ENCODE measurements at places on chromosomes 7 and 10.

GRCh38 chr10:103554488-103555324, 61.2 kb downstream of the NEURL1 start:
- peak; percentile 36 for DNase-seq

DNA sequence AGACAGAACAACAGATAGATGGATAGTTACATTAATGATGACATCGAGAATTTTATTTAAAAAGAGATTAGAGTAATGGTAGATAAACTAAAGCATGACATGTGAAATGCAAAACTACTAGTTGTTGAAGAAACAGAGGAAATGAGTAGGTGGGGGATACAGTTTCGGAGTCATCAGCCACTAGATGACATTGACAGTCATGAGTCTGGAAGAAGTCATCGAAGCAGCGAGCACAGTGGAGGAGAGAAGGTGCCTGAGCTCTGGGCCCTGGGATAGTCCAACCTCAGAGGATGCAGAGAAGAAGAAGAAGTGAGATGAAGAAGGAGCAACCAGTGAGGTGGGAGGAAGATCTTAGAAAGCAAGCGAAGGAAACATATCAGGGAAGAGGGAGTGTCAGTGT, 20.2 kb upstream of the SEC61A2 start:
- DNase-seq: no peak

DNA sequence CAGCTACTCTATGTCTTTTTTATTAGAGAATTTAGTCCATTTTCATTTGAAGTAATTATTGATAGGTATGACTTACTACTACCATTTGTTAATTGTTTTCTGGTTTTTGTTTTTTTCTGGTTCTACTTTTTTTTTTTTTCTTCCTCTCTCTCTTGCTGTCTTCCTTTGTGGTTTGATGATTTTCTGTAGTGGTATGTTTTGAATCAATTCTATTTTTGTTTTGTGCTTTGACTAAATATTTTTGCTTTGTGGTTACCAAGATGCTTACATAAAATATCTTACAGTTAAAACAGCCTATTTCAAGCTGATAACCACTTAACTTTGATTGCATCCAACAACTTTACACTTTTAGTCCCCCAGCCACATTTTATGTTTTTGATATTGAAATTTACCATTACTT, 3.3 kb upstream of the OR2F2 start:
- no peak for DNase-seq

DNA sequence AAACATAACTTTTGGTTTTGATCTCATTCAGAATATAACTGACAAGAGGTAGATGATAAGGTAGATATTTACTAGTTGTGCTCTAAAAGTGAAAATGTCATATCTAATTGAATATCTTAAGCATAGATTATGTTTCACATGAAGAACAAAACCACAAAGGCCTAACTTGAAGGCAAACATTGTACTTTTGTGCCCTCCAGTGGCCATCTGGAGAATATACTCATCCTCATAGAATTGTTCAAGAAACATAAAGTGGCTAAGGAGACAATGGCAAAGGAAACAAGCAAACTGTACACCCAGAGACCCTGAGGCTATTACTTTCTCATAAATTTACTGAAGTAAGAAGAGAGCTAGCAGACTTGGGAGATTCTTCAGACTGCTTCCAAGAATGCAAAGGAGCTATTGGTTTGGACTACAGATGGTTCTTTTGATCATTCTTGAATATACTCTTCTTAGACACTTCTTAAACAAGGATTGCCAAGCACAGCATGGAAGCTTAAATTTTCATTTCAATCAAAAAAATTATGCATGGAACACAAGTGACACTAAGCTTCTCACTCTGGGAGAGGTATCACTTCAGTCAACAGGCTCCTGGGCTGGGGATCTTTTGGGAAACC, 98.2 kb upstream of the DKK1 start:
- peak; percentile 64 for DNase-seq

- no peak for DNase-seq
These were observed 10.1 kb upstream of the DMBT1 start for GRCh38 chr10:122550427-122550826.

DNA sequence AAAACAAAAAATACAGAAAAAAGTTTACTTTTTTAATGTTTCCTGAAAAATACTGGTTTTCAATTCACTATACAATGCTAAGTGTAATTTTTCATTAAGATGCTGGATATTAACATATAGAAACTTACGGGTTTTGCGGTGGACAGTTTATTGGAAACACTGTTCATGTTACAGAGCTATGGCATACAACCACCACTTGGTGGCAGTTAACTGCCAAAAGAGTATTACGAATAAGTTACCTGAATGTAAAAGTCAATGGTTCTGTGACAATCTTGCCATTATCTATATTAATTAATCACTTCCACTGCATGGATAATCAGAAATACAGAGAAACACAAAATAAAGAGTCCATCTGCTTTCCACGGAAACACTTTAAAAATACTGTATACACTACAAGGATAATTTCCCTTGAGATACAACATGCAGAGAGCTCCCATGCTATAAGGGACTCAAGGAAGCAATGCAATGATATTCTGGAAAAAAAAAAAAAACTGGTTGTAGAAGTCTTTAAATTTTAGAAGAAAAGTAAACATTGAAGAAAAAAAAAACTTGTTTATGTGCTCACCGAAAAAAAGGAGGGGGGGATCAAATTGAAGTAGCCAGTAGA, 97.0 kb downstream of the TPK1 start:
- DNase-seq: no peak

GRCh38 chr7:2539031-2539911, 16.1 kb downstream of the BRAT1 start:
- DNase-seq: no peak

Data from left renal pelvis (tissue), 4 donors.